Hematopoietic multipotent progenitor cell (in vitro differentiated cells): ENCODE measurements at places on chromosomes 1 and 21.

- DNase-seq = no peak
Measured at GRCh38 chr1:28032281-28032680, 56.1 kb downstream of the EYA3 start.

- no peak for DNase-seq
Measured at GRCh38 chr1:225460737-225461532, 33.1 kb upstream of the LBR start.

DNA sequence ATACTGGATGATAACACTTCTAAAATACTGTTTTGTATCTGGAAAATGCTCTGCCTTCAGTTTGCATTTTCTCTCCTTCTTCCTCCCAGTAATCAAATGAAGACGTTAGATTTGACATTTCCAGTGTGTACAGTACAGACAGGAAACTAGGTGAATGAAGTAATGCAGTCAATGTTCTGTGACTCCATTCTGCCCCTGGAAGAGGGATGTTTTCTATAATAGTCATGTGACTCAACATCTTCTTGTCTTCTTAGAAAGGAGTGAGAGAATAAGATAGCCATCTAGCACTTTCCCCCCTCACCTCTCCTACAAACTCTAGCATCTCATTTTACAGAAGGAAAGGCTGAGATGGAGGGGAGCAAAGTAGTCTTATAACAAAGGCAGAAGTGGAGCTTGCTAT lies 77.6 kb downstream of the DDR2 start:
- DNase-seq = no peak

- DNase-seq = no peak
Measured at GRCh38 chr1:203324105-203325025, 19.0 kb downstream of the BTG2 start.

DNA sequence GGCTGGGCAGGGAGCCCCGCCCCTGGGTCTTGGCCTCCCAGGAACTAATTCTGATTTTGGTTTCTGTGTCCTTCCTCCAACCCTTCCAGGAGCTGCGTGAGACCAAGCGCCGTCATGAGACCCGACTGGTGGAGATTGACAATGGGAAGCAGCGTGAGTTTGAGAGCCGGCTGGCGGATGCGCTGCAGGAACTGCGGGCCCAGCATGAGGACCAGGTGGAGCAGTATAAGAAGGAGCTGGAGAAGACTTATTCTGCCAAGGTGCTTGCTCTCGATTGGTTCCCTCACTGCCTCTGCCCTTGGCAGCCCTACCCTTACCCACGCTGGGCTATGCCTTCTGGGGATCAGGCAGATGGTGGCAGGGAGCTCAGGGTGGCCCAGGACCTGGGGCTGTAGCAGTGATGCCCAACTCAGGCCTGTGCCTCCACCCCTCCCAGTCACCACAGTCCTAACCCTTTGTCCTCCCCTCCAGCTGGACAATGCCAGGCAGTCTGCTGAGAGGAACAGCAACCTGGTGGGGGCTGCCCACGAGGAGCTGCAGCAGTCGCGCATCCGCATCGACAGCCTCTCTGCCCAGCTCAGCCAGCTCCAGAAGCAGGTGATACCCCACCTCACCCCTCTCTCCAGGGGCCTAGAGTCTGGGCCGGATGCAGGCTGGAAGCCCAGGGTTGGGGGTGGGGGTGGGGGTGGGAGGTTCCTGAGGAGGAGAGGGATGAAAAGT lies 18.5 kb upstream of the SEMA4A start:
- no peak for DNase-seq

DNA sequence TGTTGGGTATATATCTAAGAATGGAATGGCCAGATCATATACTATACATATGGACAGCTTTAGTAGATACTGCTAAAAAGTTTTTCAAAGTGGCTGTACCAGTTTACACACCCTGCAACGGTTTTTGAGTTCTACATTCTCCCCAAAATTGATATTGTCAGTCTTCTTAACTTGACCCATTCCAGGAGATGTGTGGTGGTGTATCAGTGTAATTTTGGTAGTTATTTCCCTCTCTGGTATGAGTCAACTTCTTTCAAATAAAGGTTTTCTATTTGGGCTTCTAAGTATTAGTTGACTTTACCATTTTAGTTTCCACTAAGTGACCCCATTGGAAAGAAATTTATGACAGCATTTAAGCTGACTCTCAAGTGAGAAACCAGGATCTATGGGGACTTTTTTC lies 29.2 kb downstream of the INKA2 start:
- no peak for DNase-seq

DNA sequence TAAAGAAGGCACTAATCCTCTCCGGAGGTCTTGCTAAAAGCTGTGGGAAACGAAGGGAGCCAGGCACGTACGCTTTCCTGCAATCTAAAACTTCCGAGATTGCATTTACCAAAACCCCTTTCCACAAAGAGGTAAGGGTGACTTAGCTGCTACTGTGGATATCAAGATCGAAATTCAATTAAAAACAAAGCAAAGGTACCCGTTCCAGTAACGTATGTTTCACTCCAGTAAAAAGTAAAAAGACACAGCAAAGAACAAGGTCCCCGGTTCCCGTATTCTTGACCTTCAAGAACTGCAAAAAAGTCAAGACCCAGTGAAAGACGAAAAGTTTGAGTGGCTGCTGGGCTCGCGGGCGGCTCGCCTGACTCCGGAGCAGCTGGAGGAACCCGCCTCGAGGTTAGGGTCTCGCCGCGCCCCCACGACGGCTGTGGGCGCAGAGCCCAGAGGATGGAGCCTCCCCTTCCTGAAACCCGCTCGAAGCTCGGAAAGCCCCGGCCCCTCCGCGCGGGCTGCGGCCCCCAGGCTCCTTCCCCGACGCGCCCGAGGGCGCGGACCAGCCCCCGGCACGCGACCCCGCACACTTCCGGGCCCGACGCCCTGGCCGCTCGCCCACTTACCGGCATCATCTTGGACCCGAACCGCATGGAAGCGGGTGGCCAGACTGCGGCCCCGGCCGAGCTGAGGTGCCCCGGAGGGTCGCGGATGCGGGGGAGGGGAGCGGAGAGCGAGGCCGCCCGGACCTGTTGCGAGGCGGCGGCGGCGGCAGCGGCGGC lies 524 bp downstream of the TP53BP2 start:
- no peak for DNase-seq

- no peak for DNase-seq
Measured at GRCh38 chr1:99992760-99993467, 23.1 kb downstream of the SLC35A3 start.

DNA sequence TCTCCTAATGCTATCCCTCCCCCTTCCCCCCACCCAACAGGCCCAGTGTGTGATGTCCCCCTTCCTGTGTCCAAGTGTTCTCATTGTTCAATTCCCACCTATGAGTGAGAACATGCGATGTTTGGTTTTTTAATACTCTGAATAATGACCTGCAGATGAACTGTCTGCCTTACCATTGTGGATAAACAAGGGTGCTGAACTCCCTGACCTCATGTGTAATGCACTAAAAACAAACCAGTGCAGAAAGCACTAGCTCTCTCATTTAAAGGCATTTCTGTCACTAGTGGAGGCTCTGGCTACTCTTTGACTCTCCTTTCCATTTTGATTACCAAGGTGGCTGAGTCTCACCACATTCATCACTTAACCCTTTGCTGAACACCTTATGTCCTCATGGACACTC lies 23.1 kb upstream of the TRAF3IP3 start:
- no peak for DNase-seq

- no peak for DNase-seq
Measured at GRCh38 chr1:79113836-79114235, 107.3 kb upstream of the ADGRL4 start.

GRCh38 chr1:107802654-107803053 lies 162.3 kb downstream of the VAV3 start:
- DNase-seq = no peak

GRCh38 chr21:29730281-29730680 lies 209.5 kb downstream of the GRIK1 start:
- DNase-seq = no peak

DNA sequence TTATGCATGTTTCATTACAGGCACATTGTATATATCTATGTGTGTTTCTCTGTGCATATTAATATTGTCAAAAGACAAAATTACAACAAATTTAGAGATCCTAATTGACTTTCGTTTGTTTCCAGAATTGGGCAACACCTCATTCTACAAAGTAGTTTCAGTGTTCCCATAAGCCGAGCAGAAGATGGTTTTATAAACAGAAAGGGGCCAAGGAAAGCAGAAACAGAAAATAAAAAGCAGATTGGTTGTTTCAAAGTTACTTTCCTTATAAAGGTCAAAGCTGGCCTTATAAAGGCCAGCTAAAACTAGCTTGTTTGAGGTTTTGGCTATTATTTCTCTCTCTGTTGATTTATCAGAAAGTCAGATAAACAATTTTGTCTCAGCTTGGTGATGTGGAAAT lies 116.2 kb upstream of the FGGY start:
- no peak for DNase-seq

- DNase-seq = no peak
Measured at GRCh38 chr1:202588503-202589189, 121.6 kb downstream of the SYT2 start.

DNA sequence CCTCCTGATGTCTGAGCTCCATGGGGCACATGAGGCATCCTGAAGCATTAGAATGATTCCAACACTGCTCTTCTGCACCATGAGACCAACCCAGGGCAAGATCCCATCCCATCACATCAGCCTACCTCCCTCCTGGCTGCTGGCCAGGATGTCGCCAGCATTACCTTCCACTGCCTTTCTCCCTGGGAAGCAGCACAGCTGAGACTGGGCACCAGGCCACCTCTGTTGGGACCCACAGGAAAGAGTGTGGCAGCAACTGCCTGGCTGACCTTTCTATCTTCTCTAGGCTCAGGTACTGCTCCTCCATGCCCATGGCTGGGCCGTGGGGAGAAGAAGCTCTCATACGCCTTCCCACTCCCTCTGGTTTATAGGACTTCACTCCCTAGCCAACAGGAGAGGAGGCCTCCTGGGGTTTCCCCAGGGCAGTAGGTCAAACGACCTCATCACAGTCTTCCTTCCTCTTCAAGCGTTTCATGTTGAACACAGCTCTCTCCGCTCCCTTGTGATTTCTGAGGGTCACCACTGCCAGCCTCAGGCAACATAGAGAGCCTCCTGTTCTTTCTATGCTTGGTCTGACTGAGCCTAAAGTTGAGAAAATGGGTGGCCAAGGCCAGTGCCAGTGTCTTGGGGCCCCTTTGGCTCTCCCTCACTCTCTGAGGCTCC lies 11.1 kb upstream of the RASSF5 start:
- no peak for DNase-seq

- DNase-seq = no peak
Measured at GRCh38 chr1:225834417-225835329, 24.7 kb downstream of the EPHX1 start.

DNA sequence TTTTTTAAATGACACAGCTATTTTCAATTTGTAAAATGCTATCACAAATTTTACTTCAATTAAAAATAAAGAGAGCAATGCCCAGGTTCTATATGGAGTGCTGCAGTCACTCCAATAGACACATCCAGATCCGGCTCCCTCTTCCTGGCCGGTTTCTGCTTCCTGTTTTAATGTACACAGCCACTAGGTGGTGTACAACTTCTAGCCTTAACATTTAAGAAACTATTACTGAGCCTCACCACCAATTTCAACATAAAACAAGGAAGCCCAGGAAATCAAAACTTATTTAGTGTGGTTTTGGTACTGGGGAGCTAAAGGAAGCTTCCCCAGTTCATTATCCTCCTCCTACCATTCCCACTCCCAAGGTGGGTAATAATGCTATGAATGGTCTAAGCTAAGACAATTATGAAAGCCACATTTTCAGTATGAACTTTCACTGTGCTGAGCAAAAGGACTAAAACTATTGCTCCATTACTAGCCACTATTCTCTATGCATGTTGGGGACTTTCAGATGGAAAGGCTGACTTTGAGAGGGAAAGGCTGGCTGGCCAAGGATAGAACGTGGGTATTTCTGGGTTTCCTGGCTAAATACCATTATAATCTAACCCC lies 25.5 kb upstream of the MTMR11 start:
- DNase-seq = peak; percentile 77

DNA sequence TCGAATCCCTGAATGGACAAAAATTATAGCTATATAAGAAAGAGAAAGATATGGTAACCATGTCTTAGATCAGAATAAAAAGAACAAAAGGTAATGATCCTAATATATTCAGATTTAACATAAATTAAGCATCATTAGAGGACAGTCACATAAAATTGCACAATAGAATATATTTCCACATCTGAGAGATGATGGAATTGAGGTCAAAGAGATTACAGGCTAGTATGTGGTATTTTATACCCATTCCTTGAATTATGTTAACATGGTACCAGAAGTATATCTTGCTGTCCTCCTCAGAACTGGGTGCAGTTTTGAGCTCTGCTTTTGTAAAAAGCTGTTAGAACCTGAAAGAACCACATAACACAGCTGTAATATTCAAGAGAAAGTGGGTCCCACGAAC lies 245.6 kb upstream of the HOOK1 start:
- no peak for DNase-seq
